ENCODE measurements at places on chromosomes 13 and 19. TPM values are rescaled to one million over a fixed set of nuclear protein-coding genes. Genes with fewer than 3 reads are reported as not detected.

PSG3 gene
- not detected for total RNA-seq

KLF1 gene
- total RNA-seq = 0.24 TPM

GRCh38 chr19:9640956-9641355 is 19.9 kb upstream of the ZNF561 start:
- no peak for DNase-seq

GRCh38 chr13:19156013-19156825 is 25.4 kb downstream of the TUBA3C start:
- no peak for DNase-seq

DNA sequence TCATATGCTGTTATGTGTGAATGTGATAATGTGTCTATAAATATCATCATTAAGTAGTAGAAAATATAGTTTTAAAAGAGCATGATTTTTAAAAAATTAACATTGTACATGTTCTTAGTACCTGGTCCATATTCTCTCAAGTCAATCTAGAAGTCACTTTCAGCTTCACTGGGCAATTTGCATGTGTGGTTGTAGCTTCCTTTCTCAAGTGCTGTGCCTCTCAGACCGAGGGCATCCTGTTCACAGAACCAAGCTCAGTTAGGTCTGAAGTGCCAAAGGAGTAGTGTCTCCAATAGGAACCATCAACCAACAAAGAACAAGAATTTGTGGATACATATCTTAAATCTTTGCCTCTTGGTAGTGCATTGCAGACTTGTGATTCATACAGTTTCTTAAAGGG is 541.8 kb upstream of the SLC10A2 start:
- no peak for DNase-seq

All from SK-MEL-5 (cell line).